Liver (tissue), 10 donors: ENCODE measurements at places on chromosomes 3 and 15.
A peak's percentile ranks its signal among the peaks of the same experiment; 100 is the strongest.

- peaks cover 21% of the 10 kb centered on the region for H3K36me3 ChIP-seq
- DNase-seq, result no peak
- no peaks in the 10 kb centered on the region for H3K27me3 ChIP-seq
- no peaks in the 10 kb centered on the region for H3K4me1 ChIP-seq
Observed at GRCh38 chr3:53334742-53335141, 12.6 kb downstream of the DCP1A start.

- no peak for DNase-seq
- H3K4me3 ChIP-seq, result peak within 1 kb of the TSS; percentile 45
- H3K4me1 ChIP-seq, result peaks cover 12% of the 10 kb centered on the region
- H3K27me3 ChIP-seq, result no peaks in the 10 kb centered on the region
- H3K27ac ChIP-seq, result peak within 1 kb of the TSS; percentile 58
- no peaks in the 10 kb centered on the region for H3K36me3 ChIP-seq
Observed at GRCh38 chr3:149377408-149378364, at the start of gene TM4SF1. TSS of gene TM4SF1 (minus strand) at chr3:149377649. CDS start at chr3:149377547, 102 bp downstream.

- H3K36me3 ChIP-seq, result no peaks in the 10 kb centered on the region
- H3K27ac ChIP-seq, result no peak overlapping the region
- no peaks in the 10 kb centered on the region for H3K27me3 ChIP-seq
Observed at GRCh38 chr3:52431459-52432223, 13.3 kb downstream of the SEMA3G start.

DNA sequence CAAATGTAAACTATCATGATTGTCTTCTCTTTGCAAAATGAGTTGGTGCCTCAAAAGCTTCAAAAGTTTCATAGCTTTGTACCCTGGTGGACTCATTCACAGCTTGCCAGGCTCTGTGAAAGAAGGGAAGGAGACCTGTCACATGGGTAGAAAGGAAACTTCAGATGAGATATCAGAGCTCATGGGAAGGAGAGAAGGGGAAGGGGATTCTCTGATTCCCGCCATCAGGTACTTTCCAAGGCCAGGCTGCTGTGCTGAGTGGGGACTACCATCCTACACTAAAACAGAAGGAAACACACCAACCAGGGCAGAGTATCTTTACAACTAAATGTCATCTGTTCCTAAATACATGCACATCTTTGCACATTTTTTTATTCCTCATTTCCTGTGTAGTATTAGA lies 9.2 kb downstream of the ILDR1 start:
- no peaks in the 10 kb centered on the region for H3K36me3 ChIP-seq
- no peaks in the 10 kb centered on the region for H3K27me3 ChIP-seq
- DNase-seq, result no peak
- no peak overlapping the region for H3K27ac ChIP-seq
- H3K4me3 ChIP-seq, result no peak overlapping the region
- no peaks in the 10 kb centered on the region for H3K4me1 ChIP-seq

- no peak overlapping the region for H3K27ac ChIP-seq
- H3K4me1 ChIP-seq, result no peaks in the 10 kb centered on the region
- no peaks in the 10 kb centered on the region for H3K27me3 ChIP-seq
- peaks cover 6% of the 10 kb centered on the region for H3K36me3 ChIP-seq
- H3K4me3 ChIP-seq, result no peak overlapping the region
- DNase-seq, result no peak
Observed at GRCh38 chr3:108037770-108038169, 53.1 kb downstream of the CD47 start.

DNA sequence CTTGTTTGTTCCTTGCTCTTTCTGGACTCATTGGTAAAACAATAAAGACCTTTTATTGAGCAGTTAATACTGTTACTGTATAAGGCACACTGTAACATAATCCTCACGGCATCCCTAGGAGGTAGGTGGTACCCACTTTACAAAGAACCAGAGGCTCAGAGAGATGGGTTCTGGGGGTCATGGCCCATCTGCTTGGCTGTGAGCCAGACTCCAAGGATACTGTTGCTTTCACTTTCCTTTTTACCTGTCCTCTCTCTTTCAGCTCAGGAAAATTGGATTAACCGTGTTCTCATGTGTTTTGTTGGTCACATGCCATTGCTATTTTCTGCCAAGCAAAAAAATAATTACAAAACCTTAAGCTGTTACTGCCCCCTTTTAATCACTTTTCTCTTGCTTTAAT lies 34.8 kb upstream of the FILIP1L start:
- DNase-seq, result no peak
- no peak overlapping the region for H3K4me3 ChIP-seq
- no peaks in the 10 kb centered on the region for H3K27me3 ChIP-seq
- H3K36me3 ChIP-seq, result no peaks in the 10 kb centered on the region
- no peak overlapping the region for H3K27ac ChIP-seq

DNA sequence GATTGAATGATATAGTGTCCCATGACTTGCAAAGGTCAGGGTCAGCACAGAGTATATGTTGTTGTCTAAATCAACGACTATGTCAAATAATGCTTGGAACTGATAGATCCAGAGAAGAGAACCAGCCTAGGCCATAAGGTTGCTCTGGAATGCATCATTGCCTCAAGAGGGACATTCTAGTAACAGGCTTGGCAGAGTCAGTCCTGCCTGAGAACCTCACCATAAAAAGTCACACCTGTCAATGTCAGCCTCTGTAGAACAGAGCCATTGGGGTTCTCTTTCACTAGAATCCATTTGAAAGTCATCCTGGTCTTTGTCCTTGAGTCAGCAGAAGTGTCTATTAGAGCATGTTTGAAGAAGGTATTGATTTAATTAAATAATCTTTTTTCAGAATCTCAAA lies 31.4 kb upstream of the UBE3A start:
- H3K4me3 ChIP-seq, result no peak overlapping the region
- no peaks in the 10 kb centered on the region for H3K36me3 ChIP-seq
- no peaks in the 10 kb centered on the region for H3K4me1 ChIP-seq
- H3K27ac ChIP-seq, result no peak overlapping the region
- H3K27me3 ChIP-seq, result no peaks in the 10 kb centered on the region
- no peak for DNase-seq

GRCh38 chr3:39216176-39216790 lies 23.9 kb upstream of the XIRP1 start:
- H3K36me3 ChIP-seq, result no peaks in the 10 kb centered on the region
- no peak overlapping the region for H3K4me3 ChIP-seq
- no peaks in the 10 kb centered on the region for H3K4me1 ChIP-seq
- no peak for DNase-seq
- H3K27ac ChIP-seq, result no peak overlapping the region
- no peaks in the 10 kb centered on the region for H3K27me3 ChIP-seq

DNA sequence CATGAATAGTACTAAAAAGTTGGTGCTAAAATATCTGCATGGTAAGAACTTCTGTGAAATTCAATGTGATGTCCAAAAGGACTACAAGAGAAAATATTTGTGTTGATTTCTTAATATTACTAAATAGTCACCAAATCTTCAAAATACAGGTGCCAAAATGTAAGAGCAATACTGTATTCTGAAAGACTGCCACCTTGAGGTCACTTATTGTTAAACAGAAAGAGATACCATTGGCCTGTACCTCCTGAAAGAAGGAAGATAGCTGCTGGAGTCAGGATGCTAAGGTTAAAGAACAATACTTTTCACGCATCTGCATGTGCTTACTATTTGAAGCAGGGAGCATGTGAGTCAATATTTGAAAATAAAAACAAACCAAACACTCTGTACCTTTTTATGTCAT lies 72.0 kb upstream of the LSAMP start:
- H3K4me1 ChIP-seq, result no peaks in the 10 kb centered on the region
- no peaks in the 10 kb centered on the region for H3K27me3 ChIP-seq
- H3K4me3 ChIP-seq, result no peak overlapping the region
- DNase-seq, result no peak

DNA sequence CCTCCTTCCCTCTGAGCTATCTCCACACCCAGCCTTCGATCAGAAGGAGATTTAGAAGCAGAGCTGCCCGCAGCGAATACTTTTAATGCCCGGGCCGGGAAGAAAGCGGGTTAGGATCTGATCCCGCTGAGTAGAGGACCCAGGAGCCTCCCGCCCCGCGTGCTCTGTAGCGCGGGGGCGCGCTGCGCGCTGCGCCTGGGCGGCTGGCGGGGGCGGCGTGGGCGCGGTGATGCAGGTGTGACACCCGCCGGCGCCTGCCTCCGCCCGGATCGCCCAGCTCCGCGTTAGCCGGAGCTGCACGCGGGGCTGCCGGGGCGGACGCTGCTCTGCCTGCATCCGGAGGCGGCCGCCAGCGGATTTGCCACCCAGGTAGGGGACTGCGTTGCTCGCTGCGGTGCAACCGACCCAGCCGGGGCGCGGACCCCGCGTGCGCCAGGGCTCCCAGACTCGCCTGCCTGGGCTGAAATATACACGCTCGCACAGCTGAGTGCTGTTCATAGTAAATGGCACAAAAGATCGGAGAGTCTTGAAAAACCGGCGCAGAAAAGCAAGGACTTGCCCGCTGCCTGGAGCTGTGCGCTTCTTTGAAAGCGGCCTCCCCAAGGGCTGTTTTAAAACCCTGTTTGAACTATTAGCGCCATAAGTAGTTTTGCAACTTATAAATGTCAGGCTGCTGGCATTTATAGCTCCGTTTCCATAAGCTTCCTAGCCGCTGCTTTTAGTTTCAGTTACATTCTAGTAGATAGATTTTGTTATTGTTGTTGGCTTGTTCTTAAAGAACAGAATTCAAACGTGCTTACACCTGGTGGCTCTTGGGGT lies at the start of gene SV2B:
Gene SV2B (plus strand): TSS at position 263 of the 819 bp plus-strand sequence. CDS start 126,007 bp downstream, outside the sequence.
- peaks cover 4% of the 10 kb centered on the region for H3K4me1 ChIP-seq
- H3K27ac ChIP-seq, result no peak within 1 kb of the TSS
- peak within 1 kb of the TSS; percentile 0 for H3K4me3 ChIP-seq
- no peak for DNase-seq
- H3K36me3 ChIP-seq, result no peaks in the 10 kb centered on the region
- peaks cover 17% of the 10 kb centered on the region for H3K27me3 ChIP-seq

DNA sequence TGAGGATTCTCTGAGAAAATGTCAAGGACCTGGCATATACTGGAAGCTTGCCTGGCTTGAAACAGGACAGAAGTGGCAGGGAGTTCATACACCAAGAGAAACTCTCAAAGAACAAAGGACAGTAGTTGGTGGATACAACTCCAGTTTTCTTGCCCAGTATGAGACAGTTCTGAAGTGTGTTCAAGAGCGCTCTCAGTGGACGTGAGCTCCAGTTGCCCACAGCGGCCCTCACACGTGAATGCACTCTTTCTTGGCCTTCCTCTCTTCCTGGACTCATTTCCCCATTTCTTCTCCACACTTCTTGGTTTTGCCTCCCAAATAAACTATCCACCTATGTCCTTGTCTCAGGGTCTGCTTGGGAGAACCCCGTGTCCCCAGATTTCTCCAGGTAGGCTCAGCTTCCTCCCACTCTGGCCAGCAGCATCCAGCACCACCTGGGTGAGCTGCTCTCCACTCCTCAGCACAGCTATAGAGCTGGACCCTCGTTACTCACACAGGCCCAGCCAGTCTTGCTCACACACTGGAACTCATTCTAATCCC lies 54.5 kb downstream of the DCLK3 start:
- no peak overlapping the region for H3K27ac ChIP-seq
- no peak overlapping the region for H3K4me3 ChIP-seq
- no peak for DNase-seq
- no peaks in the 10 kb centered on the region for H3K4me1 ChIP-seq

GRCh38 chr3:21718943-21719591 lies 31.9 kb downstream of the ZNF385D start:
- no peaks in the 10 kb centered on the region for H3K27me3 ChIP-seq
- H3K4me1 ChIP-seq, result no peaks in the 10 kb centered on the region
- no peaks in the 10 kb centered on the region for H3K36me3 ChIP-seq
- H3K27ac ChIP-seq, result no peak overlapping the region

DNA sequence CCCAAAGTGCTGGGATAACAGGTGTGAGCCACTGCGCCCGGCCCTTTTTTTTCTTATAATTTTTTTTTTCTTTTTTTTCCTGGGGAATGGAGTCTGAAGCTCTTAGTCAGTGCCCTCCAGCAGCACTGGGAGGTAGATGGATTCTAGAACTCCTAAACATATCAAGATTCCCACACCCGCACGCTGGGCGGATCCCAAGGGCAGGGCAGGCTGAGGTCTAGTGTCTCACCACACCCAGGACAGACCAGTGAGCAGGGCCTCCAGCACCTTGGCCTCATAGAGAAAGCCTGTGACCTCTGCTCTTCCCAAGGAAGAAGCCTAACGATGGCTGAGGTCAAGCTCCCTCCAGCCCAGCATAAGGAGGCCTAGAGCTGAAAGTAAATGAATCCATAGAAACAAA lies 153.7 kb upstream of the MEF2A start:
- H3K4me1 ChIP-seq, result no peaks in the 10 kb centered on the region
- H3K36me3 ChIP-seq, result no peaks in the 10 kb centered on the region
- H3K27ac ChIP-seq, result no peak overlapping the region
- H3K4me3 ChIP-seq, result no peak overlapping the region
- no peaks in the 10 kb centered on the region for H3K27me3 ChIP-seq

DNA sequence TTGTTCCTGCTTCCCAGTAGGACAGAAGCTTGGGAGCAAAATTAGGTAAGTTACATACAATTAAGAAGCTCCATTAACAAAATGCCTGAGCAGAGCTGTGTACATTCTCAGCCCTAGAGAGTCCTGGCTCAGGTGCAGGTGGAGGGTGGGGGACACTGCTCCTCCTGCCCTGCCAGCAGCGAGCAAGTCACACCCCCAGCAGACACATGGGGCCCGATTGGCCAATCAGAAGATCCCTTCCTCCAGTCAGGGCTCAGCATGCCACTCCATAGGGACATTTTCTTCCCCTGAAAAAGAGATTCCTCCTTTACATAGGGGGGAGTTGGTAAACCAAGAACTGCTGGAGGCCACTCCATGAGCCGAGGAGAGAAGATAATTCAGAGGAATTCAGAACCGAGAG lies 62.1 kb downstream of the PLXNA1 start:
- no peaks in the 10 kb centered on the region for H3K36me3 ChIP-seq
- no peaks in the 10 kb centered on the region for H3K4me1 ChIP-seq
- DNase-seq, result no peak

GRCh38 chr3:45258317-45258716 lies 32.2 kb upstream of the TMEM158 start:
- DNase-seq, result no peak
- H3K36me3 ChIP-seq, result no peaks in the 10 kb centered on the region
- H3K4me1 ChIP-seq, result no peaks in the 10 kb centered on the region
- no peak overlapping the region for H3K4me3 ChIP-seq
- H3K27me3 ChIP-seq, result no peaks in the 10 kb centered on the region
- H3K27ac ChIP-seq, result no peak overlapping the region

- no peak overlapping the region for H3K27ac ChIP-seq
- no peaks in the 10 kb centered on the region for H3K36me3 ChIP-seq
- DNase-seq, result peak; percentile 75
Observed at GRCh38 chr3:160413613-160414248, 14.3 kb downstream of the SMC4 start.

DNA sequence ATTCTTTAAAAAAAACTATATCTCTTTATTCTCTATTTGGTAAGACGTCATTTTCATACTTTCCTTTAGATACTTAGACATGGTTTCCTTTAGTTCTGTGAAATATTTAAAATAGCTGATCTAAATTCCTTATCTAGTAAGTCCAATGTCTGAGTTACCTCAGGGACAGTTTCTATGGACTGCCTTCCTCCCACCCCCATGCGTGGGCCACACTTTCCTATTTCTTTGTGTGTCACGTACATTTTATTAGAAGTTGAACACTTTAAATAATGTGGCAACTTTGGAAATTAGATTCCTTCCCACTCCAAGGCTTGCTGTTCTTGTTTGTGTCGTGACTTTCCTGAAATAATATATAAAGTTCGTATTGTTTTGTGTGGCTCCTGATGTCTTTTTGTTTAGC lies 260.7 kb downstream of the EDEM1 start:
- H3K27me3 ChIP-seq, result no peaks in the 10 kb centered on the region
- no peaks in the 10 kb centered on the region for H3K36me3 ChIP-seq
- H3K27ac ChIP-seq, result no peak overlapping the region
- DNase-seq, result no peak
- H3K4me3 ChIP-seq, result no peak overlapping the region

GRCh38 chr3:190597291-190597690 lies 83.4 kb downstream of the IL1RAP start:
- H3K4me1 ChIP-seq, result no peaks in the 10 kb centered on the region
- no peak overlapping the region for H3K27ac ChIP-seq
- H3K4me3 ChIP-seq, result no peak overlapping the region
- no peaks in the 10 kb centered on the region for H3K27me3 ChIP-seq
